ENCODE measurements at places on chromosomes 3 and 15.

GRCh38 chr3:26840272-26840870 lies 217.8 kb downstream of the LRRC3B start:
- H3K4me3 ChIP-seq, result no peak overlapping the region
- H3K27me3 ChIP-seq, result no peaks in the 10 kb centered on the region
- H3K27ac ChIP-seq, result no peak overlapping the region
- no peak for DNase-seq
- H3K4me1 ChIP-seq, result no peaks in the 10 kb centered on the region

DNA sequence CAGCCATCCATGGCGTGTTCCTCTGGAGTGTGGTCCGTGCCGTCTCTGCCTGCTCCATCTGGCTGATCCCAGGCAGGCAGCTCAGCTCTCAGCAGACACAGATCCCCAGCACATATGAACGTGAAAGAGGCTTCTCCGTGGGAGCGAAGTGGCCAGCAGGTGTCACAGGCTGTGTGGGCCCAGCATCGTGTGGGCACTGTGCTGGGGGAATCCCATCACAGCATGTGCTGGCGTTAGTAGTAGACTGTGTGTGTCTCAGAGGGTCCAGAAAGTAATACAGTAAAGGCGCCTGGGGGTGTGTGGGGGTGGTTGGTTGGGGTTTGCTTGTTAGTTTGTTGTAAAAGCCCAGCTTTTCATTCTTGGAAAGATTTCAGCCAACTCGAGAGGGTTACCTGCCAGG lies 147.6 kb downstream of the IGF1R start:
- no peaks in the 10 kb centered on the region for H3K36me3 ChIP-seq
- H3K27ac ChIP-seq, result peak overlapping the region; percentile 58
- peaks cover 49% of the 10 kb centered on the region for H3K4me1 ChIP-seq
- H3K27me3 ChIP-seq, result no peaks in the 10 kb centered on the region

- no peaks in the 10 kb centered on the region for H3K27me3 ChIP-seq
- no peak overlapping the region for H3K27ac ChIP-seq
- no peaks in the 10 kb centered on the region for H3K4me1 ChIP-seq
- no peak for DNase-seq
- H3K36me3 ChIP-seq, result no peaks in the 10 kb centered on the region
Observed at GRCh38 chr3:111750278-111750884, 108.7 kb upstream of the PHLDB2 start.

DNA sequence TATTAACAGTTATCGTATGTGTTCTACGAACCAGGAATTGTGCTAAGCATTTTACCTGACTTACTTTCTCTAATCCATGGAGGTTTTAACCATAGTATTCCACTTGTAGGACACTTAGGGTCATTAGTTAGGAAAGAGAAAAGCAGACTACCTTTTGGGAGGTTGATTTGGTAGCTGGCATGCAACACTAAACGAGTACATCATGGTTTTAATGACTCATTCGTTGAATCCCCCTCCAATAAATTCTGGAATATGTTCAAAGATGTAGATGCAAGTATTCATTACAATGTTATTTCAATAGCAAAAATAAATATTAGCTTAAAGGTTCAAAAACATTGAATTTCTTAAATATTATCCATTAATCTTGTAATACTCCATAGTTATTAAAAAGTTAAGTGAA lies 162.5 kb downstream of the FMN1 start:
- no peak overlapping the region for H3K4me3 ChIP-seq
- H3K36me3 ChIP-seq, result no peaks in the 10 kb centered on the region
- no peak overlapping the region for H3K27ac ChIP-seq
- H3K27me3 ChIP-seq, result no peaks in the 10 kb centered on the region
- no peak for DNase-seq

DNA sequence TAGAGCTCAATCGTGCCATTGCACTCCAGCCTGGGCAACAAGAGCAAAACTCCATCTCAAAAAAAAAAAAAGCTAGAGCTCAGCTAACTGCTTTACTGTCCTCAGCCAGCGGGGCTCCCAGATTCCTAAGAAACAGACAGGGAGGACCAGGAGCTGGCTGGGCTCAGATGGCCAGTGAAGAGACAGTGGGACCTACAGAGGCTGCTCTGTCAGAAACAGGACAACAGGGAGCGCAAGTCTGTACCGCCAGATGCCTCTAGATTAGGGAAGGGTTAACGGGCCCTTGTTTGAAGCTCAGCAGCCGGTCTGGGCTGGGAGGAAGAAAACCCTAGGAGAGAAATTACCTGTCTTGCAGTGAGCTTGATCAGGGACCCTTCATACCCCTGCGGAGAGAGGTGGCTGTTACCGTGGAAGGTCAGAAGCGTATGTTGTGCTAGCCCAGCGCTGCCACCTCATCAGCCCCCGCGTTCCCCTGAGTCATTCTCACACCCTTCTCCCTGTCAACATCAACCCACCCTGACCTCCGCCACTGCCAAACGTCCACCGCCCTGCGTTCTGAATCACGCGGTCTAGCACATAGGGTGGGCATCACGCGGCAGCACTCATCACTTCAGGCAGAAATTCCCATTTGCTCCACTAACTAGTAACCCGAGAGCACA lies 25.3 kb downstream of the RBPMS2 start:
- no peaks in the 10 kb centered on the region for H3K4me1 ChIP-seq
- H3K36me3 ChIP-seq, result no peaks in the 10 kb centered on the region
- no peak for DNase-seq

DNA sequence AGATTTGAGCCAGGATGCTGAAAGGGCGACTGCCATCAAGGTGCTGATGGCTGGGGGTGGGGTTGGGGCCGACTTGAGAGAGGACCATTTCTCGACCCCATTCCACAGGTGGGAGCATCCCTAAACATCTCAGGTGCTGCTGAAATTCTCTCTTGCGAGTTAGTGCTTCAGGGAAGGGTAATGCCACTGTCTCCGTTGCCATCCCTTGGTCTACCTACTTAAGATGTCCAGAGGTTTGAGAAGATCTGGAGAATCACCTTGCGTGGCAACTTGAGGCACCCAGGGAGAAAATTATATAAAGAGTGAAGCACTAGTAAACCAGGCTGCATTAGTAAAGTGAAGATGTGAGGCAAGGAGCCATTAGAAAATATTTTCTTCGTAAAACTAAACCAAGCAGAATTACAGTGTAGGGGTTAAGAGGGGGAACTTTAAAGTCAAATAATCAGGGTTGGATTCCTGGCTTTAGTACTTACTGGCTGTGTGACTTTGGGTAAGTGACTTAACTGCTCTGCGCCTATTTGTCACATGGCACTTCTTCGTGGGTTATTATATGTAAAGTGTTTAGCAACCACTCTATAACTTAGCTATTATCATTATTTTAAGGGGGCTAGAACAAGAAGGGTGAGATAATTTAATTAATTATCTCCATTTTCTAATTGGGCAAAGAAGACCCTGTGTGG lies 662 bp upstream of the RFTN1 start:
- no peaks in the 10 kb centered on the region for H3K36me3 ChIP-seq
- H3K4me1 ChIP-seq, result peaks cover 49% of the 10 kb centered on the region
- peak overlapping the region; percentile 47 for H3K4me3 ChIP-seq
- no peaks in the 10 kb centered on the region for H3K27me3 ChIP-seq

DNA sequence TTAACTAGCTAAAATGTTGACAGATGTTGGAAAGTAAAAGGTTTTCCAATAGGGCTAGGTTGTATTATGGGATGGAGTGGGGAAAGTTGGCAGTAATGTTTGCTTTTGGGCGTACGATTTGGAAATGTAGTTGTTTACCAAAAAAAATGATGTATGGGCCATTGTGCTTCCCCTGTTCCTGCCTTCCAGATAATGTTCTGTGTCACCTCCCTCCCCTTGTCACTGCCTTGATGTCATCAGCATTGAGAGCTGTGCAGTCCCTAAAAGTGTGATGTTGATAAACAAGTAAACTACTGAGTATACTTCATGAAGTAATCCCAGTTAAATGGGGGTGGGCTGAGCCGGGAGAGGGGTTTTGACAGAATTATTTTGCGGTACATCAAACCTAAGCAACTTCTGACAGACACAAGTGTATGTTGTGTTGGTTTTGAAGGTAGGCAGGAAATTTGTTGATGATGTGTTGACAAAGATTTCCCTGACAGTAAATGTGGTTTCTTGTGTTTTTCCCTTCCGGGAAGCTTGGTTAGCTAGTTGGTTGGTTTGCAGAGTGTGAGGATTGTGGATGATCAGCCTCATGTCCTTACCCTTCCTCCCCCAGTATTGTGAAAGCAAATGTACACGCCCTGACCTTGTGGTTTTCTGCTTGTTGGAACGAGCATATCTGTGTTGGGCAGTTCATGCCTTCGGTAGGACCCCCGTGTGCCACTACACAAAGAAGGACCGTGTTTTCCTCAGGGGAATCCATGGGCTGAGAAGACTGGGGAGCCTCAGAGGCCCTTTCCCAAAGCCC lies 87.3 kb downstream of the PGPEP1L start:
- H3K27me3 ChIP-seq, result no peaks in the 10 kb centered on the region
- H3K4me1 ChIP-seq, result peaks cover 69% of the 10 kb centered on the region
- H3K36me3 ChIP-seq, result no peaks in the 10 kb centered on the region
- H3K4me3 ChIP-seq, result no peak overlapping the region

DNA sequence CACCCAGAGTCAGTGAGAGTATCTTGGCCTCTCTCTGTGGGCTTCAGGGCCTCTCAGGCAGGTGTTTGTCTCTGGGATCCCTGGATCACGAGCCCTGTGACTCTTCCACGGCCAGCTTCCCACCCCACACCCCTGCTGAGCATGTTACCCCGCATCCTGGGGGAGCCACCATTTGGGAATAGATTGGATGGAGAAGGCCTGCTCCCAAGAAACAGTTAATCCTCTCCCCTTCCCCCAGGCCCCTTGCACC lies 15.5 kb upstream of the SRP14 start:
- H3K4me3 ChIP-seq, result no peak overlapping the region
- peak overlapping the region; percentile 16 for H3K27ac ChIP-seq
- DNase-seq, result no peak
- H3K27me3 ChIP-seq, result no peaks in the 10 kb centered on the region
- H3K4me1 ChIP-seq, result peaks cover 24% of the 10 kb centered on the region
- no peaks in the 10 kb centered on the region for H3K36me3 ChIP-seq

GRCh38 chr3:98991393-98991792 lies 89.9 kb upstream of the DCBLD2 start:
- no peak for DNase-seq
- no peak overlapping the region for H3K4me3 ChIP-seq
- H3K4me1 ChIP-seq, result no peaks in the 10 kb centered on the region
- no peak overlapping the region for H3K27ac ChIP-seq

- no peaks in the 10 kb centered on the region for H3K27me3 ChIP-seq
Observed at GRCh38 chr3:188433521-188434150, 279.7 kb downstream of the LPP start.

DNA sequence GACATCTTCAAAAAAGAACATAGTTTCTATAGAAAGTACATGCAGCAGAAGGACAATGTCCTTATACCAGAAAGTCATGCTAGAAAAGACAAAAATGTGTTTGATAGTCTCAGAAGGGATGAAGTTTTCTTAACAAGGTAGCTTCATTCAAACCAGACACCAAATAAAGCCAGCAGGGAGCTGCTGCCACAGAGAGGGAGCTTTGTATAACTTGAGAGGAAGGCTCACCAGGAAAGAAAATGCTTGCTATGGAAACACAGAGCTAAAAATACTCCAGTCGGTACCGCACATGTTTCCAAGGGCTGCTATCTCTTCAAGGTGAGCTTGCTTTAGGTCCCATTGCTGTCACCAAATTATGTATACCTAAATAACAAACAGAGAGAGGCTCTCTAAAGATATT lies 1074.8 kb upstream of the ALCAM start:
- H3K4me3 ChIP-seq, result no peak overlapping the region
- DNase-seq, result no peak
- H3K27ac ChIP-seq, result no peak overlapping the region
- H3K27me3 ChIP-seq, result no peaks in the 10 kb centered on the region
- H3K36me3 ChIP-seq, result no peaks in the 10 kb centered on the region
- H3K4me1 ChIP-seq, result no peaks in the 10 kb centered on the region

- no peak overlapping the region for H3K27ac ChIP-seq
- no peak overlapping the region for H3K4me3 ChIP-seq
- H3K27me3 ChIP-seq, result no peaks in the 10 kb centered on the region
- H3K36me3 ChIP-seq, result no peaks in the 10 kb centered on the region
- no peaks in the 10 kb centered on the region for H3K4me1 ChIP-seq
- no peak for DNase-seq
Observed at GRCh38 chr15:79394231-79394630, 37.9 kb upstream of the MINAR1 start.

Measured in thyroid gland (tissue), 4 donors.